Spinal cord (tissue), 10 donors: ENCODE measurements at places on chromosomes 2 and 18. TPM values are rescaled to one million over a fixed set of nuclear protein-coding genes. Genes with fewer than 3 reads are reported as not detected.
A peak's percentile ranks its signal among the peaks of the same experiment; 100 is the strongest.

- no peak for DNase-seq
Measured at GRCh38 chr18:57087644-57088376, 59.1 kb upstream of the BOD1L2 start.

Gene ICA1L
- 44.3 TPM for polyA plus RNA-seq

- no peak for DNase-seq
Measured at GRCh38 chr2:160339726-160340125, 139.7 kb upstream of the ITGB6 start.

DNA sequence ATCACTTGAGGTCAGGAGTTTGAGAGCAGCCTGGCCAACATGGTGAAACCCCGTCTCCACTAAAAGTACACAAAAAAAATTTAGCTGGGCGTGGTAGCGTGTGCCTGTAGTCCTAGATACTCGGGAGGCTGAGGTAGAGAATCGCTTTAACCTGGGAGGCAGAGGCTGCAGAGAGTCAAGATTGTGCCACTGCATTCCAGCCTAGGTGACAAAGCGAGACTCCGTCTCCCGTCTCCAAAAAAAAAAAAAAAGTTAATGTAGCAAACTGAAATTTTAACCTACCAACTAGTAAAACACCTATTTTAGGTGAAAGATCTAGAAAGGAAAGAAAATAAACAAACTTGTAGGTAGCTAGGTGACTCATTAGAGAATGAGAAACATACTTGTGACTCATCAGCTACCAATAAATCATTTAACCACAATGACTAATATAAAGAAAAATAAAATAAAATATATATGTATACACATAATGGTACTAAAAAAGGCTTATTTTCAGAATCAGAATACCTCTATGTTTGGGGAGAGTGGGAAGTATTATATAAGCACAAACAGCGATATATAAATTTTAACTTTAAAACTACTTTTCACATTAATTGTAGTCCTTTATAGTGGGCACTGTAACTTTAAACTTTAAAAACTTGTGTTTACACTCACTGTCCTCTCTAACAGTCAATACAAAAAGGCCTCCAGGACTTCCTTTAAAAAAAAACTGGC is 36.6 kb downstream of the DARS1 start:
- DNase-seq = no peak

DNA sequence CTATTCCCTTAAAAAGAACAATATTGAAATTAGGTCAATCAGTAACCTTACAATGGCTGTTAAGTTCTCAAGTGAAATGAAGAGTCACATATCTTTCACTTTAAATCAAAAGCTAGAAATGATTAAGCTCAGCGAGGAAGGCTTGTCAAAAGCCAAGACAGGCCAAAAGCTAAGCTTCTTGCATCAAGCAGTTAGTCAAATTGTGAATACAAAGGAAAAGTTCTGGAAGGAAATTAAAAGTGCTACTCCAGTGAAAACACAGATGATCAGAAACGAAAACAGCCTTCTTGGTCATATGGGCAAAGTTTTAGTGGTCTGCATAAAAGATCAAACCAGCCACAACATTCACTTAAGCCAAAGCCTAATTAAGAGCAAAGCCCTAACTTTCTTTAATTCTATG is 402.6 kb upstream of the ZEB2 start:
- DNase-seq = no peak

GRCh38 chr2:56707218-56707617 is 523.4 kb downstream of the CCDC85A start:
- no peak for DNase-seq

Gene SERPINB8
- 6.6 TPM for polyA plus RNA-seq

DNA sequence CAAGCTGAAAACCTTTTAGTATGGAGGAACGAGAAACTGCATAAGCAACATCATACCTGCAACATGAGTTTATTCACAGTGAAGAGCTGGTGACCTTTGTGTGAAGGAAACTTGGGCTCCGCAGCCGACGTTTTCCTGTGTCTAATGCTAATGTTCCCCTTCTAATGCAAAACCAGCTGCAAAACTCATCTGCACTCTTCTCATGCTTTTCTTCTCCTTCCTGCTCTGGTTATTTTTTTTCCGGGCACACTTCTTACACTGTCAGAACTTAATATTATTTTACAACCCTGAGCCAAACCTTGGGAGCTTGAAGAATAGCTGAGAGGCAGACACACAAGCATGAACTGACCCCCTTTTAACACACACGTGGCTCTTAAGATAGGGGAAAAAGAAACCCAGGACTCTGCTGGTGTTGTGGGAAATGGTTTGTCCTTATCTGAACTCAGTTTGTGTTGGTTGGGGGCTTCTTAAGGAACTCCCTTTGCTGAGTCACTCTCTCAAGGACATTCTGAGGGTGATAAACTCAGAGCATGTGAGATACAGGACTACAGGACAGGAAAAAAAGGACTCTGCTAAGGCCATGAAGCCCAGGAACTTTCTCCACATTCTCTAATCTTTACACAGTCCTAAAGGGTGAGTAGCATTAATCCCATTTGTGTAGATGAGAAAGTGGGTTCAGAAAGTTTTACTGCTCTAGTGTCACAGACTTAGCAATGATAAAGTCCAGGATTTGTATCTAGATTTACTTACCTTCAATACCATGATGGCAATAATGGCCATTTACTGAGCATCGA is 439.3 kb upstream of the TRIB2 start:
- peak; percentile 17 for DNase-seq

Gene DSG4
- not detected for polyA plus RNA-seq

Gene DYNAP
- polyA plus RNA-seq = not detected

Gene MERTK
- 15.8 TPM for polyA plus RNA-seq

- no peak for DNase-seq
Measured at GRCh38 chr2:194567661-194568017, 1089.4 kb upstream of the SLC39A10 start.

Gene MLPH
- 0.62 TPM for polyA plus RNA-seq

DNA sequence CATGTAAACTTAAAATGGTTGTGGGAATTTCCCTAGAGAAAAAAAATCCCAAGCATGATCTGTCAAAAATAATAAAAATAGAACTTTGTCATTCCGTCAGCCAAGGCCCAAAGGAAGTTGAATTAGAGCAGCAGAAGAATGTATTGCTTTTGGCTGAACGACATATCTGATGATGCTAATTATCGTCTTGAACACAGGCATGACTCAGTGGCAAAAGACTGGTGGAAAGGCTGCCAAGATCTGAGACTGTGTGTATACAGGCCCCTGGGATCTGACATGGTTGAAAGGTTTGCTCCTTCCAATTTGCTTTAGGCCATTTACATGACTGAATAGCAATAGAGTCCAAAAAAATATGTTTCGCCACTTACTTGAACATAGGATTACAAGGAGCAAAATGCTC is 1057.1 kb upstream of the CRIM1 start:
- peak; percentile 9 for DNase-seq

Gene ALPI
- polyA plus RNA-seq = not detected

DNA sequence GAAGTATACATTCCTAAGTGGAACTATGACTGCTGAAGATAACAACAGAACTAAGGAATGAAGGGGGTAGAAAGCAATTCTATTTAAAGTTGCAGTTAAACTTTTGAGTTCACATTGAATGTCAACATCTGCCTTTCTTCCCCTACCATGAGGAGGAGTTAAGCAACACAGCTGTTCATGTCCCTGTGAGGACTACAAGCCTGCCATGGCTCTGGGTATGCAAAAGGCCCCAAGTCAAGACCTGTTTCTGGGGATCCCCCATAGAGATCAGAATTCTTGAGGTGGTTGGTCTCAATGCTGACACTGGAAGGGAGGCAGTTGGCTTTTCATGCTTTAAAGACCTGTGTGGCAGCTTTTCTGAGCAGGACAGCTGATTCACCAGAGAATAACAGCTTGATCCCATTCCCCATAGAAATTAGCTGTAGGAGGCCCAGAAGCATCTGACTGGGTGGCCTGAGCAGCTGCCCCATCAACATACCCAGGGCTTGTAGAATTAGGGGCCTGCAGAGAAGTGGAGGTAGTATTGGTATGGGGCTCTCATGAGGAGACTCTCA is 131.0 kb downstream of the SETBP1 start:
- no peak for DNase-seq

- DNase-seq = no peak
Measured at GRCh38 chr18:45870419-45870818, 44.9 kb downstream of the SIGLEC15 start.

DNA sequence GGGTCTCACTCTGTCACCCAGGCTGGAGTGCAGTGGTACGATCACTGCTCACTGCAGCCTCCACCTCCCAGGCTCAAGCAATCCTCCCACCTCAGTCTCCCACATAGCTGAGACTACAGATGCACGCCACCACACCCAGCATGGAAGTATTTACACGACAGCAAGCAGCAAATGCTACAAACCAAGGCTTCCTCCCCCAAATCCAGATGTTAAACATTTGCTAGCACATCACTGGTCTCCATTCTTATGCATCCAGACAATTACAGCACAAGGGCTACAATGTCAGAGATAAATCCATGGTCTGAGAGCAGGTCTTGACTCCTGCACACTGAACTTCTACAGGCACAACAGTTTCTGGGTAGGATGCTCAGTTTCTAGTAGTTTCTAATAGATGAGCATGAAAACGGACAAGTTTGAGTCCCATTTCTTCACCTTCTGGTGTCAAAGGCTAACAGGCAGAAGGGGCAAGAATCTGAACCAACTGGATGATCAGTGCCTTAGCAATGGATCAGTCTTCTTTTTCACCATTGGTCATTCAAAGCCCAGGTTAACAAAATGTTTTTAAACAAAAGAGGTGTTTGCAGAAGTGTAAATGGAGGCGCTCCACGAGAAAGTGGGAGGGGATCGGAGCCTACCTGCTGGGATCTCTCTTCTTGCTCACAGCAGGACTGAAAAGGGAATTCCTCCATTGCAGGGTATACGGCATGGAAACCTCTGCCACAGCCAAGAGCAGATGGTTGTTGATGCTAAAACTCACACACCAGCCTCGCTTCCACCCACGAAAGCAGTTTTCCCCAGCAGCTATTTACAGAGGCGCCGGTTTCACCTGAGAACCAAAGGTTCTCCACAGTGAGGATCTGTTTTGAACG is 135.0 kb upstream of the ARL4C start:
- no peak for DNase-seq

- no peak for DNase-seq
Measured at GRCh38 chr18:10482985-10483949, 28.8 kb downstream of the APCDD1 start.

- DNase-seq = no peak
Measured at GRCh38 chr18:57771193-57771592, 31.9 kb downstream of the ATP8B1 start.

DNA sequence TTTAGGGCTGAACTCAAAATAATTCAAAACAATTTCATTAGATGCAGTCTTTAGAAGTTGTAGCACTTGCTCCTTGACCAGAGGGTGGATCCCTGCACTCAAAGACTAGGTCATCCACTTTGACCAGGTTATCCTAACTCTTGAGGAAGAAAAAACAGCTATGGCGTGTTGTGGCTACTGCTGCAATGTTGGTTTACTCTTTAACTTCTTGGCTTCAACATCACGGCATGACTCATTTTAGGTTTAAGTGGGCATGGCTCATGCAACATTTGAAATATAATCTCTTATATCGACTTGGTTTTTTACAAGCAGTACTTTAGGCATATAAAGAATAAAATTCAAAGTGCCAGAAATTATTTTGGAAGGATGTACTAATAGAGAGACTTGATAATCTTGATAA is 35.4 kb downstream of the ANKRD29 start:
- DNase-seq = no peak

Gene NCOA1
- polyA plus RNA-seq = 50.3 TPM

Gene ACKR3
- polyA plus RNA-seq = 14.9 TPM

DNA sequence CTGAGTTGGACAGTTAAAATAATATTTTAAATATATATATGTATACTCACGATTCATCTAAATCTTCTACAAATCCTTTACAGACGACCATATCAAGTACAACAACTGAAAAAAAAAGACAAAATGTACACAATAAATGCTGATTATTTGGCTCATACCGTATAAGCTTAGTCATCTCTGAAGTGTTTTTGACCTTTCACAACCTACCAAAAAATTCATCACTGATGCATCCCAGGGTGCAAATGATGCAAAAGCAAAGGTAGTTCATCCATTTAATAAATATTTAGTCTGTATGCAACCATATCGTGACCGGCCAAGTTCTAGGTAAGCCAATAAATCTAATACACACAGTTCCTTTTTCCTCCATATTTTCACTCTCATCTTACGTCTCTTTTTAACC is 1.1 kb downstream of the TMX3 start:
- no peak for DNase-seq

GRCh38 chr2:74578408-74578807 is 23.9 kb downstream of the DOK1 start:
- no peak for DNase-seq

- DNase-seq = peak; percentile 17
Measured at GRCh38 chr2:53575721-53576124, 191.9 kb upstream of the CHAC2 start.

GRCh38 chr2:15300624-15301573 is 260.2 kb downstream of the NBAS start:
- DNase-seq = no peak

DNA sequence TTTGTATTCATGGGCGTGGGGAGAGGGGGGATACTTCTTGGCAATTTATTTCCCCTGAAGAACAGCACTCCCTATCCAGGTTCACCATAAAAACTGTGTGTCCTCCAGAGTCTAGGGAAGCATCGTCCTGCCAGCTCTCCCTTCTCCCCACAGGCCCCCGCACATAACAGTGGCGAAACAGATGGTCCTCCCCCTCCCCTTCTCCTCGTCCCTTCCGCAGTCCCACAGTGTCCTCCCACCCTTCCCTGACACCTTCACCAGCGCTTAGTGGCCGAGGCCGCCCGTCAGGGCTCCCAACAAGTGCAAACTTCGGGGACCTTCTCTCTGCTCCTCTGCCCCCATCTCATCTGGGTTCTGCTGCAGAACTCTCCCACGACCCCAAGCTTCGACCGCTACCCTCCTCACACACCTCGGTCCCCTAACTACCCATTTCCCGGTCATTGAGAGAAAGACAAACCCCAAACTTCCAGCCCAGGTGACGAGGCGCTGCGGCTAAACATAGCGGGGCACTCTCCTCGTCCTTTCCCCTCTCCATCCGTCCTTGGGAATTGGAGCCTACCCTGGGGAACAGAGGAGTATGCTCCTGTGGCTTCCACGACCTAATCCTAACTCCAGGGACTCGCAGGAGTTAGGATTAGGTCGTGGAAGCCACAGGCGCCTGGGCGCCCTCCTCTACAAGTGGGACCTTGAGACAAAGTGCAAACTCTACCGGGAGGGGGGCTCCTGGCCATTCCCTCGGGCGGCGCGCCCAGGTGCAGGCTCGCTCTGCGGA is 971 bp downstream of the ZNF385B start:
- no peak for DNase-seq

DNA sequence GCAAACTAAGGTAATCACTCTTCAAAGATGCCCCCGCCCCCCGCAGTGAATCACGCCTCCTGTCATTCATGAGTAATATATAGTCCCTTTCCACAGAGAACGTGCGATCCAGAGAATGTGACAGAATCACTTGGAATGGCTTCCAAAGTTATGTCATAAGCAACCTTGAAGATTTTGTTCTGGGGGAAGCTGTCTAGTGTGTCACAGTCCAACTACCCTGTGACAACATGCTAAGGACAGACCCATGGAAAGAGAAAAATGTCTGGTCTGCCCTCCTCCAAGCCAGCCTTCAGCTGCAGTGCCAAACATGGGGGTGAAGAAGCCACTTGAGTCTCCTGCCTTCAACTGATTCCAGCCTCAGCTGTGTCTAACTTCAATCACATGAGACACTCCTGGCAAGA is 259.1 kb downstream of the SS18 start:
- no peak for DNase-seq

Gene GPAT2
- polyA plus RNA-seq = 3.4 TPM

- no peak for DNase-seq
Measured at GRCh38 chr2:122333932-122334331, 578.5 kb downstream of the TSN start.

GRCh38 chr2:68414876-68415275 is 49.8 kb downstream of the PLEK start:
- peak; percentile 82 for DNase-seq

GRCh38 chr18:74951165-74951760 is 257.7 kb downstream of the PTGR3 start:
- no peak for DNase-seq
